ENCODE measurements at places on chromosomes 2 and 18.

GRCh38 chr2:118954297-118955060, 12.5 kb downstream of the MARCO start:
- no peak for DNase-seq

DNA sequence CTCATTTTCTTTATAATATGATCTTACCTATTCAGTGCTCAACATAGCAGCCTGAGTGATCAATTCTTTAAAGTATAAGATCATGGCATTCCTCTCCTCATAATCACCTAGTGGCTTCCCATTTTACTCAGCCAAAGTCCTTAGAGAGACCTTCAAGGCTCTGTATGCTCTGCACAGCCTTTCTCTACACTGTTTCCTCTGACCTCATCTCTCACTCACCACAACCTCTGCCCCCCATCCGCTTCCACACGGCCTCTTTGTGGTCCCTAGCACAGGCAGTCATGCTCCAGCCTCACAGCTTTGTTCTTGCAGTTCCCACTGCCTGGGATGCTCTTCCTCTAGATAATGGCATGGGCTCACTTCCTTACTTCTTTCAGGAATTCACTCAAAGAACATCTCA, 109.2 kb downstream of the HIBCH start:
- DNase-seq, result no peak

GRCh38 chr2:76928026-76928425, 594.1 kb downstream of the LRRTM4 start:
- no peak for DNase-seq

DNA sequence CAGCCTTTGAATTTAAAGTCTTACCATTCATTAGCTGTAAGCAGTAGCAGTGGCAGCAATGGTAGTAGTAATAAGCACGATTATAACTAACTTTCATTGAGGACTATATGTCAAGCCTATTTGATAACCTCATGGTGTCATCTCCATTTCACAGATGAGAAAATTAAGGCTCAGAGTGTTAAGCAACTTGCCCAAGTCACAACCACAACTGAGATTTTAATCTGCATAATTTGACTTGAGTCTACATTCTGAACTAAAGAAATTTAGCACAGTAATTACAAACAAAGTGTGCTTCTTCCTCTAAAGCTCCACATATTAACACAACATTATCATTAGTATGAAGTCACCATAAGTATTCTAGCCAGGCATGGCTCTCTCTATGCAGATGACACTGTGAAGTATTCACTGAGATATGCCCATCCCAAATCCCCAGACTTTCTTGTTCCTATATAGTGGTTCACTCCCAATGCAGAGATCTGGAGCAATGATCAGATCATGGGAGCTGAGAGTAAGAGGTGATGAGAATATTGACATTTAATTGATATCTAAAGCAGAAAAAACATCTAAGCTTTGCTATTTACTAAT, 120.2 kb downstream of the ATAD2B start:
- DNase-seq, result no peak

- DNase-seq, result no peak
Observed at GRCh38 chr2:212398316-212398715, 140.3 kb downstream of the ERBB4 start.

DNA sequence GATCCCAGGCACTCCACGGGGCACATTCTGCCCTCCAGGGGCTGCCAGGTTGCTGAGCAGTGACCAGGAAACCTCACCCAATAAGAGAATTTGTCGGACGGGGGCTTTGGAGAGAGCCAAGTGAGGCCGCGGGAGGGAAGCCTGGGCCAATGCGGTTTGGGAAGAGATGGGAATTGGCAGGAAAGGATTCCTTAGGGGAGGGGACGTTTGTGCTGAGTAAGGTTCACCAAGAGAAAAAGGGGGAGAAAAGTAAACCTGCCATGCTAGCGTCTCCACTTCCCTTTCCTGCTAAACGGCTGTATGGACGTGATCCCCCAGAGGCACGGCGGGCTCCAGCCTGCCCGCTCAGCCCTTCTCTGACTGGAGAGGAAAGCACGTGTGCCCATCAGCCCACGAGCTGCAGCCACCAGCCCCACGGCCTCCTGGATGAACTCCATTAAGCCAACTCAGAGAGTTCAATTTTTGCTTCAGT, 194.4 kb upstream of the ID2 start:
- no peak for DNase-seq

DNA sequence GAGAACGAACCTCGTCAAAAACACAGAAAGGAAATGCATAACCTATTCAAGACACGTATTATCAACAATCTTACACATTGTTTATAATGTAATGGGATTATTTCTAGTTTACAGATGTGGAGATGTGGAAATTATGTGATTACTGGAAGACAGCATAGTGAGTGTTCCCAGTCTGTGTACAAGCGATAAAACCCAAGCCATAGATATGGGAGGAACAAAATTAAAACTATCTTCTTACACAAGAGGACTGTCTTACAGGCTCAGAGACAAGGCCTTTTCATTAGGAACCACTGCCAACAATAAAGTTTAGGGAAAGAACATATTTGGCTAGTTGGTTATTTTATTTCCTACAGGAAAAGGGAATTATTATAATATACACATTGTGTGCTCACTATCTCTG, 20.3 kb downstream of the COBLL1 start:
- no peak for DNase-seq

GRCh38 chr2:56757884-56758545, 574.2 kb downstream of the CCDC85A start:
- DNase-seq, result no peak

DNA sequence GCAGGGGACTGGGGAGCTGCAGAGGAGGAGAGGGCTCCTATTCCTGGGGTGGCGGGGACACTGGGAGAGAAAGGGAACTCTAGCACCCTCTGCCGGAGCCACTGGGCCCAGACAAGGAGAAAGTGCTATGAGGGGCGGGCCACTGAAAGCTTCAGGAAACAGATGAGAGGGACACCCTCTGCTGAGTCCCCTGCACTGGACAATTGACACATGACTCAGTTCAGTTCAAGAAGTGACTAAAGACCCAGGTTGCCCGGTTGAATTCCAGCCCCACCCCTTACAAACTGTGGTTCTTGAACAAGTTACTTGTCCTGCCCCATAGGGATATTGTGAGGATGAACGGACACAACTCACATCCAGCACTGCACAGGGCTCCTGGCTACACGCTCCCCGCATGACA, 5.0 kb downstream of the RUFY4 start:
- no peak for DNase-seq

DNA sequence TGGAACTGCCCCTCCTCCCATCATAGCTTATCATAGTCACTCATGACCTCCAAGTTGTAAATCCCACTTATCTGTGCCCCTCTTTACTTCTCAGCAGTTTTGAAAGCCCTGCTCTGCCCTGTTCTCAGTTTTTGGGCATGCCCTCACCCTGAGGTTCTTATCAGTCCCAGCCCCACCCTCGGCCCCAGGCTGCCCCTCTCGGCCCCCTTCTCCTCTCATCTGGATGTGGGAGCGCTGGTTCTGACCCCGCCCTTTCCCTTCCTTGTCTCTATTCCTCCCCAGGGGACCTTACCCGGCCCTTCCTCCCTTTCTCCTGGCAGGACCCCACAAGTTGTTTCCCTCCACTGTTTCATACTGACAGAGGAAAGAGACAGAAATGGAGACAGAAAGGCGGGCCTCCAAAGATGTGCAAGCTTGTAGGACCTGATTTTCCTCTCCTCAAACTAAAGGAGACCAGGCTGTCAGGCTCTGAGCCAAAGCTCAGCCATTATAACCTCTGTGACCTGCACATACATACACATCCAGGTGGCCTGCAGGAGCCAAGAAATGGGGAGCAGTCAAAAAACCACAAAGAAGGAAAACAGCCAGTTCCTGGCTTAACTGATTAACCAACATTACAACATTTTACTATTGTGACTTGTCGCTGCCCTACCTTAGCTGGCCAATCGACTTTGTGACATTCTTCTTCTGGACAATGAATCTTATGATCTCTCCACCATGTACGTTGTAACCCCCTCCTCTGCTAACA, 171.0 kb upstream of the HS6ST1 start:
- no peak for DNase-seq

GRCh38 chr2:44598330-44599119, 236.8 kb downstream of the CAMKMT start:
- no peak for DNase-seq

GRCh38 chr2:64952511-64953482, 36.4 kb upstream of the SLC1A4 start:
- no peak for DNase-seq

DNA sequence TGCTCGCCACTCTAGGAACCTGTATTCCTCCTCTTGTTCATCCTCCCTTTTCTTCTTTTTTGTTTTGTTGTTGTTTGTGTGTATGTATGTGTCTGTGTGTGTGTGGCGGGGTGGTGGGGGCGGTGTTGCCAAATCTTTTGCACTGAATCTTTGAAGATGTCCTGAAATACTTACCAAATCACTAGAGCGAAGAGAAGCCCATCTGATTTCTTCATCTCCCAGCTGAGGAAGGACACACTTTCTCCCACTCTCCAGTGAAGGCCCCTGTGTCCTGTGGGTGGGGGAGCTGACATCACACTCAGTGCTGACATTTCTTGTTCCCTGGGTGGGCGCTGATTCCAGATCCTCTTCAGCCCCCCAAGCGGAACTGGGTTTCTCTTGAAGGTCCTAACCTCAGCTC, 74.5 kb downstream of the NEDD4L start:
- no peak for DNase-seq

GRCh38 chr2:237164474-237165042, 78.9 kb downstream of the COPS8 start:
- no peak for DNase-seq

DNA sequence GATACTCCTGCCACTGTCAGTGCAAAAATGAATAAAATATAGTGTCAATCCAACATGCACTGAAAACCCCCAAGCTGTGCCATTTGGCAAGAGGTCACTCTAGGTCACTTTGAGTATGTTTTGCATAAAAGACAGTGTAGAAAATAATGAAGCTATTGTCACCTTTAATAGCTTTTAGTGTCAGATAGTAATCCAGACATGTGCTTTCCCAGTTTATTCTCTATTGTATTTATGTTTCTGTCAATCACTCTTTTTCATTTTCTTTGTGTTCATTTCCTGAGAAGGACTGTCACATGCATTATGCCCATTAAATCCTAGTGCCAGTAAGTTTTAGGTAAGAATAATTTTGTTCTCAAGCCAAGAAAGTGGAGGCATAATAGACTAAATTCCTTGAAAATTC, 1073.9 kb upstream of the CDH2 start:
- DNase-seq, result no peak
